ENCODE measurements at places on chromosomes 11 and 22.

DNA sequence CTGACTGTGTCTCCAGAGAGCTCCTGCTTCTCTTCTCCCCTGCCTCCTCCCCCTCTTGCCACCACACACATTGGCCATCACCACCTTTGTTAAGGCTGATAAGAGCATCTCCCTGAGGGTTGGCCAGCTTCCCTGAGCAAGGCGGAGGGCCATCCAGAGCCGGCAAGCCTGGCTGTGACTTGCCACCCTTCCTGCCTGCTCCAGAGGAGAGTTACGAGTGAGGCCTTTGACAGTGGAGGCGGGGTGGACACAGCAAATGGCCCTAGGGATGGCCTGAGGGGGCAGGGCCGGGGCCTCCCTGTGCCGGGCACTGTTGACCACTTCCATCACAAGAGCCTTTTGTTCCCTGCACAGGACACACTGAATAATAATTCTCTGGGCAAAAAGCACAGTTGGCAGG is 5.4 kb downstream of the FREY1 start:
- no peak for DNase-seq

GRCh38 chr11:46655631-46656030 is 38.3 kb downstream of the ATG13 start:
- DNase-seq = no peak

- no peak for DNase-seq
These were observed 49.1 kb downstream of the XKR3 start for GRCh38 chr22:16776080-16776479.

GRCh38 chr11:78907636-78908035 is 333.0 kb upstream of the NARS2 start:
- DNase-seq = no peak

- DNase-seq = no peak
These were observed 16.8 kb upstream of the RGL4 start for GRCh38 chr22:23673826-23674690.

- DNase-seq = no peak
These were observed 39.7 kb downstream of the DEUP1 start for GRCh38 chr11:93370260-93370659.

GRCh38 chr11:121723246-121723741 is 270.5 kb upstream of the SORL1-AS1 start:
- peak; percentile 51 for DNase-seq

DNA sequence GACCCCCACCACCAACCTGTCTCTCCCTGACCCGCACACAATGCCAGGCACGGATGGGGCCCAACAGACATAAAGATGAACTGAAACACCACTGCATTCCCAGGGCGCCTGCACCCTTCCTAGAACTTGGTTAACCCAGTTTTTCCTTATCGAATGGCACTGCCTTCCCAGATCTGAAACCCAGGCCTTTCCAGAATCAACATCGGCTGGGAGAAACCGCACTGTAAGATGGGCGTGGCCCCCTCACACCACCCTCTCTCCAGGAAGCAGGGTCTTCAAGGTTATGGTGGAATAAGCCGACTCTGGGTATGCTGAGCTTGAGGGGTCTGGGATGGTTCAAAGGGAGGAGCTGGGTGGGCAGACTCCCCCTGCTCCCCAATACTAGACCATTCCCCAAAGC is 23.1 kb downstream of the LRFN4 start:
- DNase-seq = no peak

GRCh38 chr11:65440831-65441499 is 18.4 kb downstream of the NEAT1 start:
- DNase-seq = no peak

DNA sequence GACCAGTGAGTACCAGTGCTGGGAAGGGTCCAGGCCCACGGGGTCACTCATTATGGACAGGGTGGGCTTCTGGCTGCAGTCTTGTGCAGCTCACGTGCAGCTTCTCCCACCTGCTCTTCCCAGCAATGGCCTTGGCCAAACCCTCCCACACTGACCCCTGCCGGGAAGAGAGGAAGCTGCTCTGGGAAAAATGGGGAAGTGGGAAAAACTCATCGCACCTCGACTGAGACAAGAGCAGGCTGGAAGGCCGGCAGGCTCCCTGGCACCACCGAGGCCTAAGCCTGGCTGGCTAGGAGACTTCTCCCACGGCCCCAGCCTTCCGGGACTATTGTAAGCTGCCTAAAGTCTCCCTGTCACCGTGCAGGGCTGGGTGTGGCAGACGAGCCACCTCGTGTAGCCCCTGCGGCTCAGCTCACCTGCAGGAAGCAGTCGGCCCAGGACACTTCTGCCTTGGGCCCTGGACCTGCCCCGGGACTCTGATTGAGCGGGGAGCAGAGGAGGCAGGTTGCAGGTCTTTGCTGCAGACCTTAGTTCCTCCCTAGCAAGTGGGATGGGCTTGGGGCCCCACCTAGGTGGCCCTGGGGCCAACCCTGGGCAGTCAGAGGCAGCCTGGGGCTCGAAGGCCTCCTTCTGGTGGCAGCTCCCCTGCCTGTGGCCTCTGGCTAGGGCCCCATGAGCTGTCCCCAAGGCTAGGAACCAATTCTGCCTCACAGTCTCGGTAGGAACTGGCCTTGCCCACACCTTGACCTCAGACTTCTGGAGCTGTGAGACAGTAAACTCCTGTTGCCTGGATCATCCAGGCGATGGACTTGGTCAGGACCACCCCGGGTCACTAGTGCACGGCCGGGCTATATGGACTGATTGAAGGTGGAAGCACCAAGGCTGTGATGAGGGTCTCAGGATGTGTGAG is 23.1 kb downstream of the MRGPRG start:
- DNase-seq = no peak

- no peak for DNase-seq
These were observed 13.6 kb downstream of the TMEM138 start for GRCh38 chr11:61375761-61376108.

GRCh38 chr22:50184004-50184901 is 1.5 kb upstream of the TRABD start:
- DNase-seq = peak; percentile 77

DNA sequence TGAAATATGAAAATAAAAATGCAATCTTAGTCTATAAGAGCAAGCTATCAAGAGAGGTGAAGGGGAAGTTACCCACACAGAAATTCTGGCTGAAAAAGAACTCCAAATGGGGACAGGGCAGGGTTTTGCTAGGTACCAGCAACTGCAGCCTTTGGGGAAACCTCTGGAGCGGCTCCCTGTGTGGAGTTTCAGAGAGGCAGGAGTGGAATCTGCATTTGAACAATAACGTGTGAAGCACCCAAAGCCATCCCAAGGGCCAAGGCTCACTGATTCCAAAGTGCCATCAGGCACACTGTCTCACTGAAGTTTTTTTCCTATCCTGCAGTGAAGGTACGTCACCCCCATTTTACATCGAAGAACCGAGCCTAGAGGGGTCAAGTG is 87.8 kb downstream of the KCNC1 start:
- no peak for DNase-seq

DNA sequence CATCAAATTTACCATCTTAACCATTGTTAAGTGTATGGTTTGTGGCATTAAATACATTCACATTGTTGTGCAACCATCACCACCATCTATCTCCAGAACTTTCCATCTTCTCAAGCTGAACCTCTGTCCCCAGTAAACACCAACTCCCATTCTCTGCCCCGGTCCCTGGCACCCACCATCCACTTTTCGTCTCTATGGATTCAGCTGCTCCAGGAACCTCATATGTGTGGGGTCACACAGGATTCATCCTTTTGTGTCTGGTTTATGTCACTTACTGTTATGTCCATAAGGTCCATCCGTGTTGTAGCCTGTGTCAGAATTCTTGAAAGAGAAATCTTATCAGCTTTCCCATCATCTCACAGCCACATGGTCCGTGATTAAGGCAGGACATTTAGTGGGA is 16.3 kb downstream of the TSPAN32 start:
- no peak for DNase-seq

- DNase-seq = no peak
These were observed 45.2 kb downstream of the NECTIN1 start for GRCh38 chr11:119683783-119684182.

DNA sequence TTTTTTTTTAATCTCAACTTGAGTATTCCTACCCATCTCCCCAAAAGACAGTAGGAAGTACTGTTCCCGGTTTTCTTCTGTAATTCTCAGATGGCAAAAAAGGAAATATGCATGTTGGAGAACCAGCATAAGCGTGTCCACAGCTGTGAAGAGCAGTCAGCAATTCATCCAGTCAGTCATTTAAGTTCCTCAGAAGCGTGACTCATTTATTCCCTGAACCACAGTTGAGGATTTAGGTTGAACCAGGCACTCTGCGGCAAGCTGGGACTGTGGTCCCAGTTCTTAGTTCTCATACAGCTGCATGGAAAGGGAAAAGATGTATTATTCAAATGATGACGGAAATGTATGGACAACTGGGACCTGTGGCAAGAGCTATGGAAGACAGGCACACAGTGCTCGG is 61.0 kb upstream of the MYO18B start:
- no peak for DNase-seq

DNA sequence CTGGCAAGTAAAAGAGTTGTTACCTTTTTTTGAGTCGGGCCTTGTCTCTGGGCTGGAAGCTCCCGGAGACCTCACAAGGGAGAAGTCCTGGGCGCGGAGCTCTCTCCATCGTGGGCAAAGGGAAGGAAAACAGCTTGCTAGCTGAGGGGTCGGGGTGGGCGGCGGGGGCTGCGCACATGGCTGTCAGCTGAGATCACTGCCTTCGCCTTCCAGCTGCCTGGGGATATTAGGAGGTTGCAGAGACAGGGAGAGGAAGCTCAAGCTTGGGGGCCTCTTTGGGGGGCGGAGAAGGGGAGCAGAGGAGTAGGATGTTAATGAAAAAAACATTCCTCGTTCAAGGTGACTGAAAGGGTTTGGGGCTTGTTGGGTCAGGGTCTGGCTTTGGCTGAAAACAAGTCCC is 49.2 kb upstream of the ALX4 start:
- DNase-seq = no peak

DNA sequence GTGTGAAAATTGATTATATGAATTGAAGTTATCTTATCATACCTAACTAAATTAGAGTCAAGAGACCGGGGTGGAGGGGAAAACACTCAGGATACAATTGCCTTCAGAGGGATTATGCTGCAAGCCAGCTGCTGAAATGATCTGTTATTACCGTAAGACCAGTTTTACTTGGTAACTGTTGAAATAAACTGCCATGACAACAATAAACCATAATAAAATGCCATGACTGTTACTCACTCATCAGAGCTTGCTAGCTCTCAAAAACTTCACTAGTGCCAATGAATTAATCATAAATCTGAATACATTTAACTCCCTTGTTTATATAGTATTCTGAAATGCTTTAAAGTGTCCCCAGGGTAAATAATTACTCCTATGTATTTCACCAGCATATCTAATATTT is 68.2 kb downstream of the CASP12 start:
- peak; percentile 40 for DNase-seq

DNA sequence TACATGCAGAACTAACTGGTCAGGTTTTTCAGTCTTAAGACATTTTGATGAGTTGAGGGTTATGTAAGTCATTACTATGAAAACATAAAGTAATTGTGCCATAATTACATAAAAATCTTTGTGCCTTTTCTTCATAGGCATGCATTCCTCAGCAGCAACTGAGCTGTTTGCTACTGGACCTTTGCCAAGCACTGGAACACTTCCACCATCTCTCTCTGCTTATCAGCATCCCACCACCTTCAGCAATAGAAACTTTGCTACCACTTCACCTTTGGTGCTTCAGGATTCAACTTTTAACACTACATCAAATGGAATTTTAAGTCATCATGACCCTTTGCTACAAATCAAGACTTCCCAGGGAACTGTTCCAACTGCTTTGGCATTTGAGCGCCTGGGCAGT is 39.0 kb downstream of the QSER1 start:
- DNase-seq = no peak

DNA sequence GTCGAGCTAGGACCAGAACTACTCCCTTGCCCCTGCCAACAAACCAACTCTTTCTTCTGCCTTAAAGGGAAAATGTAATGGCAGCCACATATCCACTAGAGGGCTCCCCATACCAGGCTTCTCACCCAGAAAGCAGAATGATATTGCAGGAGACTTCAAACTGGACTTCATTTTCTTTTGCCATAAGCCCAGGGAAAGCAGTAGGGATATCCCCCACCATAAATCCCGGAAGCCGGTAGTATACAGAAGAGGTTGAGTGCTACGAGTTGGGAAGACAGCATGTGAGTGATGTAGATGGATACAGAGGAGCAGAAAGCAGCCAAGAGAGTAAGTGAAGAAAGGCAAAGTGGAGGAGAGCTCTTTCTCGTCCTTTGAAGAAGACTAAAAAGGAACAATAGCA is 12.1 kb downstream of the PLAAT5 start:
- peak; percentile 85 for DNase-seq

DNA sequence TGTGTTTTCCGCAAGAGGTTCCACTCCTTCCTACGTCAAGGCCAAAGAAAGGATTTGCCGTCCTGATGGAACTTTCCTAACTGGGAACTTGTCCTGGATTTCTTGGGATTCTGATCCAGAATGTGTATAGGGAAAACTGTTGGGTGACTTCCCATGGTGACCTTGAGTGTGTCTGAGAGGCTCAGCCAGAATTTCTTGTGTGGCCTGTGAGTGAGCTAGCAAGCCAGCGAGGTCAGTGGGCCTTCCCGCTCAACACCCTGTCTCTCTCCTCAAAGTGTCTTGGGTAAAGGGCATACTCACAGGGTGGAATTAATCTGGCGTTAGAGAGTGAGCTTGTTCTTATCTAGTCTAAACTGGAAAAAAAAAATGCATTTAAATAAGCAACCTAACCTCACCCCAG is 20.4 kb downstream of the ZNRF3 start:
- no peak for DNase-seq

GRCh38 chr11:6667733-6668374 is 12.2 kb upstream of the DCHS1 start:
- DNase-seq = peak; percentile 39

DNA sequence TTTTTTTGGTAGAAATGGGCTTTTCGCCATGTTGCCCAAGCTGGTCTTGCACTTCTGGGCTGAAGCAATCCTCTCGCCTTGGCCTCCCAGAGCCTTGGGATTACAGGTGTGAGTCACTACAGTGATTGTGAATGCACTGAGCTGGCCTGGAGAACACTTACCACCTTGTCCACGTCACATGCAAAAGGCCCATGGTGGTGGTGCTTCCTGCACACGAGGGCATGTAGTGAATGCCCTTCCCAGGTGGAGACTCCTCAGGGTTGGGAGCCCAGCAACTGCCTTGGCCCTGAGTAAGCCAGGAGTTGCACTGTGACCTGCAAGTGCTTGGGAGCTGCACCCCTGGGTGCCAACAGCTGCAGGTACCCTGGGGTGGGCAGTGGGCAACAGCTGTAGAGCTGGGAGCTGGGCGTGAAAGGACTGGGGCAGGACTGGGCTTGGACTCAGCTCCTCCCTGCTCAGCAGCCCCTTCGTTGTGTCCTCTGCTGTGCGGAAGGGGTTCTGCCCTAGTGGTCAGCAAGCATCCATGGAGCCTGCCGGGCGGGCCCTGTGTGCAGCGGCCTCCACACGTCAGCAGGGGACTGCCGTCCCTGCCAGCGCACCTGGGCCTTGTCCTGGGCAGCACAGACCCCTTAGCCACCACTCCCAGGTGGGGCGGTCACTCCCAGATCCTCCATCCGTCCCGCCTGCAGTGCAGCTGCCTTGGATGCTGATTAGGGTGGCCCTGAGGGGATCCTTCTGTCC is 9.3 kb upstream of the ADORA2A start:
- DNase-seq = no peak

DNA sequence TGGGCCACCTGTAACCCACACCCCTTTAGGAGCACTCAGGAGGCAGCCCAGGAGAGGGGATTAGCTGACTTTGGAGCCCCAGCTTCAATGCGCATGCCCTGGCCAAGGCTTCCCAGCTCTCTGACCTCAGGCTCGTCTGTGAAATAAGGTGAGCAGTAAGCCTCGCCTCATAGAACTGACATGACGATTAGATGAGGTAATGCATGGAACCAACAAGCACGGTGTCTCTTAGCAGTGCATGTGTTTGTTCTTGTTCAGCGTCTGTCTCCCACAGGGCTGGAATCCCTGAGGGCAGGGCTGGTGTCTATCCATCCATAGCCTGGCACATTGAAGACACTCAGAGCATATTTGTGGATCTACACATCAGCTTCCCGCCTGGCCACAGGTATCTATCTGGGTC is 415.4 kb downstream of the MN1 start:
- DNase-seq = no peak
